Stimulated activated CD8-positive, alpha-beta memory T cell treated with anti-CD3 and anti-CD28 coated beads, Interleukin-4, amount 100 ng/mL, for 4 hours (primary cell): ENCODE measurements at places on chromosomes 1 and 21.

DNA sequence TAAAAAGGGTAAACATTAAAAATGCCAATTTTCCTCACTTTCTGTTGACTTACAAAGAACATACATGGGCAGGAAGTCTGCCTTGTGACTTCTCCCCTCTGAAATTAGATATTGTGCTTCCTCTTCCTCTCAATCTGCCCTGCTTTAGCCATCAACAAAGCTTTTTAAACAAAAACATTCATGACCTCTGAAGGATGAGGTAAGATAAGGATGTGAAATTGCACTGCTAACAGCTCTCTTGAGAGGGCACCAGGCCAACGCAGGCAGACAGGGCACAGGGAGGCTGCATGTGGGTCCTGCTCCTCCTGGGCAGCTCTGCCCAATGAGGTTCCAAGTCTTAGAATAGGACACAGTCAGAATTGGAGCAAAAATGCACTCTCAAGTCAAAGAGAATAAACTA, 62.1 kb downstream of the DEGS1 start:
- DNase-seq = no peak

GRCh38 chr1:159763686-159764085, 17.1 kb upstream of the DUSP23 start:
- DNase-seq = no peak

- no peak for DNase-seq
Measured at GRCh38 chr21:44571296-44571695, 2.2 kb upstream of the KRTAP10-4 start.

GRCh38 chr1:247189981-247190798, 18.4 kb upstream of the ZNF124 start:
- no peak for DNase-seq

DNA sequence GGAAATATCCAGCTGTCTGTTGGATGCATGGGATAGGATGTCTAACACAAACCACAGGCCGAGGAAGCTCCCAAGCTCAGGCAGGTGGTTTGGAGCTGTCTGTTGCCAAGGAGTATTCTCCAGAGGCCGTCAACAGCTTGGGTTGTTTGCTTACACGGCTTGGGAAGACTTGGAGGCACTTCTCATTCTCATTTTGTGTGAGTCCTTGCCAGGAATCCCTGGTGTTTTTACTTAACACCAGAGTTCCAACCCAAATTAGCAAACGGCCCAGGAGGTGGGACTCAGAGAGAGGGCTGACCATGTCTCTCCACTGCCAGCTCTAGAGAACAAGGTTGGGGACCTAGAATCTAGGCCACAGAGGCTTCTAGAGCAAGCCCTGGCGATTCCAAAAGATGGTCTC, 72.7 kb upstream of the FAM20B start:
- DNase-seq = no peak

DNA sequence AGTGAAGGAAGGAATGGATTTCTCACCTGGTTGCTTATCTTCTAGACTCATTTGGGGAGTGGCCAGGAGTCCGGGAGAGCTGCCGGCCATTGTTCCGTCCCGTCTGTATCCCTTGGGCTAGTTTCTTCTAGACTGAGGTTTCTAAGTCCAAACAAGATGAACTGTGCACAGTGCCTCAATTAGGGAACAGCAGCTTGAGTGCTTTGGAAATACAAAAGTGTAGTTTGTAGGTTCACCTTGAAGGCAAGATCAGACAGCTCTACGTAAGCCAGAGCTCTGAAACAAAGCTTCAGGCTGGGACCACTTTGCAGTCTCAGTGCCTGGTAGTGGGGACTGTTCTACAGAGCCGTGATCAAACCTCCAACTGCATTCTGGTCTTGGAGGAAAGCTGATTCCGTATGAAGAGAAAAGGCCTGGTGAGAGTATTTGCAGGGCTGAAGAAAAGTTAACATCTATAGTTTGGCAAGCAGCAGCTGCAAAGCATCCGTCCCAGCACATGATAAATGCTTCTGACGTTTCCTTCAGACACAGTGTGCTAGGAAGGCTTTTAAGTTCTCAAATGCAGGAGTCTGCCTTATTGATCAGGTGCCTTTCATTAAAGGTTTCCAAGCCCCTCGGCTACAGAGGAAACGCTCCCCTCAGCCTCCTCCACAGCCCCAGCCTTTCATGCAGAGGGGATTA, 432.8 kb downstream of the KIF26B start:
- no peak for DNase-seq
